AG08396 (cell line): ENCODE measurements at places on chromosomes 5 and 9.

- DNase-seq, result no peak
These were observed 49.9 kb upstream of the SNCAIP start for GRCh38 chr5:122262103-122262502.

- no peak for DNase-seq
These were observed 166.3 kb upstream of the KIF2A start for GRCh38 chr5:62139741-62140140.

DNA sequence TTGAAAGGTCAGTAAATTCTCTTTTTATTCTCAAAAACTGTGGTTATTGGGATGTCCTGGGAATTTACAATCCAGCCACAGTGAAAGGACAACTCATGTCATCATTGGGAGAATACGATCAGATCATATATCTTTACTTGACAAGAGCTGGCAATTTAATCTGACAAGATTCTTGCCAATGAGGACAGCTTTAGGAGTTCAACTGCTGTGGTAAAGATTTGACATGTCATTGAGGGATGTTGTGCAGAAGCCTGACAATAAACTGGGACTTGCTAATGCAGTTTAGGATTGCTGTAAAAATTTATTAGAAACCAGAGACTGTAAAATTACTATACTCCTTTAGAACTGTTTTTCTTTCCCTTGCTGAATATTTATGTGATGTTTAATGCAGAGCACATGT, 1131.0 kb downstream of the MAT2B start:
- no peak for DNase-seq

GRCh38 chr9:112288029-112288428, 45.4 kb downstream of the PTBP3 start:
- no peak for DNase-seq

DNA sequence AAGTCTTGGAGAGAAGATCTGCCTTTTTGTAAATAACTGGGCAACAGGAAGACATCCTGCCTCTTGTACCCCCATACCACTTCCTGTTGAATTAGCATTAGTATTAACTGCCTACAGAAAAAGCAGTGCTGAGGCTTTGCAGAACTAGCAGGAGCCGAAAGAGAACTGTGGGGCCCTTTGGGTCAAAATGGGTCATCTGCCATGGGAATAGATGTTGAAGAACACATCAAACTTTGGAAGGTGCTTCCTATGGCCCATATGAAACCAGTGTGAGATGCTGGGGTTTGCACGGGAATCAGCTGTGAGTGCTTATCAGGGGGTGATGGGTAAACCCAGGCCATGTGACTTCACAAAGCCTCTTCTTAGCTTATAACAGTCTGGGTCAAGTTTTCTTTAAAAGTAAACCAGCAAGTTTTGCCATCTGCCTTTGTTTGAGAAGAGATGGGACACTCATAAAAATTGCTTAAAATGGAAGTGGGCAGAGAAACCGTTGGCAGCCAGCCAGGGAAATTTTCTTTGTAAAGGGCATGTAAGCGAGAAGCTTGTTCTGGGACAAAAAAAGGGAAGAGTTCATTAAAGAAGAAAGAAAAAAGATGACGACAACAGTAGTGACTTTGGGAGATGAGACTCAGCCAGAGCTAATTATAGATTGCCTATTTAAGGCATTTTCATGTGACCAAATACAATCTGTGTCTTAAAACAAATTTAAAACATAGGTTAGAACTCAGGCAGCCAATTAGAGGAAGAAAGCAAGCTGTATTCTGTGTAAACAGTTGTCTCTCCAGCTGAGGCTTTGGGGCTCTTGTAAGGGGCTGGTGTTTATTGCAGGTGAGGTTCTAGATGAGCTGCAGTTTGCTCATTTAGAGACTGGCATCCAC, 4.4 kb downstream of the SLC25A25 start:
- peak; percentile 36 for DNase-seq

DNA sequence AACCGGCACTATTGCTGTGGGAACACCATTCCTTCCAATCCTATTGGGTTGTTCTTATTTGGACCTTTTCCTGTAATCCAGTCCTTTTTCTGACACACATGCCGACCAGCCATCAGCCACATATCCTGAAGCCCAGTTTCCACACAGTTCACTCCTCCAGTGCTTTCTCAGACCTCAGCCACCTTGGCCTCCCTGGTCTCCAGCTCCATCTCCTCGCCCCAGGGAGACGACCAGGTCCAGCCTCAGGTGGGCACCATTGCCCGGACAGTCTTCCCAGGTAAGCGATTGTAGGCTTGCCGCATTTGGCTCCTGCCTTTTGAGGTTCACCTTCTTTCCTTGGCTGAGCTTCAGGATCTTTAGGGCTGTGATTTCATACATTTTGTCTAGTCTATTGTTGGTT, 15.2 kb upstream of the TERT start:
- no peak for DNase-seq

DNA sequence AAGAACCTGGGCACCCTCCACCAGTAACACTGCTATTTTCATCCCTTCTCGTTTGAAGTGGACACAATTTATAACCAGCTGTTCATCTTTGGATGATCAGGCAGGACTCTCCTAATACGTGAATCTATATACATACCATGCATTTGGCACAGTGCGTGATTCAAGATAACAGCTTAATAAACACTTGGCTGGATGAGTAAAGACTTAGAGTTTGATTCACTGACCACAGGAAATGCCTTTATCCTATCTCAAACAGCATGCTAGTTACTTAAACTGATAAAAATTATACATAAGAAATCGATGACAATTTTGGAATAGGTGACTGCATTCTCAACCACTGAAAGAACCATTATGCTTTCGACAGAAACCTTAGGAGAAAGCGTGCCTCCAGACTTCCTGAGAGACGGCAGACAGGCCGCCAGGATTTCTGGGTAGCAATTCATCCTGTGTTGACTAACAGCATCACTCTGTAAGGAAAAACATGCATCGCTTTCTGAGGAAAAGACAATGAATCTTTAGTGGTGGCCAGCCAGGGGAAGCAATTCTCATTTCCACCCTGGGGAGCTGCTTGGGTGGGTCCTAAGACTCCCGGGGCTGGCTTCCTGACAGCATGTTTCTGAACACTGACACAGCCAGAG, 9.7 kb downstream of the MRPL36 start:
- peak; percentile 38 for DNase-seq

DNA sequence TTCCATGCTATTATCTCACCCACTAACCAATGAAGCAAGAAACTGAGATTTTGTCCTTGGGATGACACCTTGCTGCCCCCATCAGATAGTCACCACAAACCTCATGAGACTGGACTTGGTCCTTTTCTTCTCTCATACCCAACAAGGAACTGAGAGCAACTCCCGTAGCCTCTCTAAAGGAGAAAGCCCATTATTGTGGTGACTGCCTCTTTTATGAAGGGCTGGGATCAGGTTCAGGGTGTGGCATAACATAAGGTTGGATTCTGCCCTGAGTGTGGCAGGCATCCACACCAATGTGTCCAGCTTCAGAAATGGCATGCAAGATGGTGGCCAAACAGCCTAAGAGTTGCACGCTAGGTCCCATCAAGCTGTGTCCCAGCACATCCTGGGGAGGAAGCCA, 1.3 kb upstream of the ACTL7A start:
- DNase-seq, result no peak

DNA sequence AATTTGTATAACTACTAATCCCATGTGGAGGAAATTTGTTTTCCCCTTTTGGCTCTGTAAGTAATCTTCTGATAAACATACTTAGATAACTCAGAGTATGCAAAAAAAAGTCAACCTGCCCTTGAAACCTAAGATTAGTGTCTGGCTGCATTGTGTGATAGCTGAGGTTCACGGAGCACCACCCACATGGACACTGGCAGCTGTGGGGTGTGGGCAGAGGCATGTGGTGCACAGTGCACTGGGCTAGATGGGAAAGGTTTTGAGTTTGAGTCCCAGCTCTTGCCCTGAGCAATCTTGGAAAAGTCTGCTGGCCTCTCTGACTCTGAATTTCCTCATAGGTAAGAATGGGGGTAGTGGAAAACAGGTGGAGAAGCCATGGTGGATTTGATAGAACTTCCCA, 75.1 kb downstream of the PLCXD3 start:
- no peak for DNase-seq

GRCh38 chr5:133643365-133643764, 31.0 kb upstream of the FSTL4 start:
- DNase-seq, result no peak
